ENCODE measurements at places on chromosomes 2 and 18.

DNA sequence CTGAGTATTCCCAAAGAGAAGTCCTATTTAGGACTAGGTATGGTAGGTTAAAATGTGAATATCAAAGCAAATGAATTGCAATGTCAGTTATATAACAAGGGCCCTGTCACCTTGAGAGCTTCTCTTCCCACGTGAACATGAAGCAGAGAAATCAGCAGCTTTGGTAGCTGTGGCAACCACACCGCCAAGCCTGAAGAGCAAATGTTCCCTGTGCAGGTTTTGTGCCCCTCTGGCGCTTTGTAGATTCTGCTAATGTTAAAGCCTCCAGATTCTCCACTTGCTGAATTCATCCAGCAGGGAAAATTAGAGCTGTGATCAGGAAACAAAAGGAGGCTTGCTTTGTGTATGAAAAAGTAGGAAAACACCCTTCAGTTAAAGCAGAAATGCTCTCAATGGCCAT lies 322.6 kb downstream of the RBM43 start:
- DNase-seq = no peak

- DNase-seq = no peak
These were observed 68.6 kb downstream of the EXOC6B start for GRCh38 chr2:72757177-72757775.

GRCh38 chr2:123163398-123163797 lies 861.7 kb upstream of the CNTNAP5 start:
- DNase-seq = no peak

- DNase-seq = no peak
These were observed 168.1 kb upstream of the ID2 start for GRCh38 chr2:8513601-8514273.

DNA sequence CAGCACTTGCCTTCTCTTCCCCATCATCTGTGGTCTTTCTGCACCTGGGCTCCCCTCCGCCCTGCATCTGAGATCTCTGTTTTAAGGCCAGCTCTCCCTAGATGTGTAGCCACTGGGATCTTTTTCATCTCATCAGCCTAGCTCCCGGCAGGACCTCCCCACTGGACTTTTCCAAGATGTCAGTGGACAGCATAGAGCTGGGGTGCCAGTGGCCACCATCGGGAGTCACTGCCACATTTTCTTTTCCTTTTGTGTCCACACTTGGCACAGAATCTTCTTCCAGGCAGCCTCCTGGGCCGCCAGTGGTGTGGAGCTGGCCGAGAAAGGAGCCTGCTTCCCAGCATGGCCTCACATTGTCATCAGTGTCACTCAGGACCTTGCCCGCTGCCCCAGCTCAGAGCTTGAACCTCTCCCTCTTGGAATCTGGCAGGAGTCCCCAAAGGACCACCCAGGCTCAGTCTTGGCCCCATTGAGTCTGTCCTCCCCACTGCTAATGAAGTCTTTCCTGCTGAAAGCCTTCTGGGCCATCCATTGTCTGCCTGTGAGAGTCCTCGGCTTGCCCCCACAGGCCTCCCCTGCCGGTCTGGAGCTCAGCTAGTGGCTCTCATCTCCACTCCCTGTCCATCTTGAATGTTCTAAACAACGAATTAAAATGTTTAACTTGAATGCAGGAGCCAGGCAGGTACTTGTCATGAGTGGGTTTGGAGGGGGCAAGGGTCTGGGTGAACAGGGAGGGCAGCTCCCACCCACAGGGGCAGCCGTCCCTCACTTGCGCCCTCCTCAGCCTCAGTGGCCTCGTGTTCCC lies 324.4 kb downstream of the GBX2 start:
- no peak for DNase-seq

- no peak for DNase-seq
These were observed 198.8 kb downstream of the IRS1 start for GRCh38 chr2:226600802-226601201.

DNA sequence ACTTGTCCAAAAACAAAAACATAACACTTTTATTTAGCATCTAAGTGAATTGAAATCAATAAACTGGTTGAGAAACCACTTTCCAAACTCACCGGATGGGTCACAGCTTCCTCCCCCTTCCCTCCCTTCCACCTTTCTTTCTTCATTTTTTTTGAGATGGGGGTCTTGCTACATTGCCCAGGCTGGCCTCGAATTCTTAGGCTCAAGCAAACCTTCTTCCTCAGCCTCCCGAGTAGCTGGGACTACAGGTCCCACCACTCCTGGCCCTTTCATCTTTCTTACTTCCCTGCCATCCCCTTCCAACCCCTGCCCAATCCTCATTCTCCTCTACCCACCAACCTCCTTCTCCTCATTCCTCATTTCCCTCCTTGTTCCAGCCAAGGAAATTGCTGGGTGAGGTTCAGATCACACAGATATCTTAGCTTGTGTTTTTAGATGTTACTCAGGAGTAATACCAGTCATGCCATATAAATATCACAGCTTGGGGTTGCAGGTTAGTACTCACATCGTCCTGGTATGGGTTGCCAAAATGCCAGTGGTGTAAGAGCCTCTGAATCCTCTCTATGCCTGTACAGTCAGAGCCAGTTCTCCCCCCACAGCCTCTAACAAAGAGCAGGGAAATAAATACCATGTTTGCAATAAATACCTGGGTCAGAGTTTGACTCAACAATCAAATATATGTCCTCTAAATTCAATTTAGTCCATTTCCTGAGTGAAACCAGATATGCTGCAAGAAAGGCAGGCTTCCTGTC lies 132.7 kb upstream of the NDUFV2 start:
- DNase-seq = no peak

DNA sequence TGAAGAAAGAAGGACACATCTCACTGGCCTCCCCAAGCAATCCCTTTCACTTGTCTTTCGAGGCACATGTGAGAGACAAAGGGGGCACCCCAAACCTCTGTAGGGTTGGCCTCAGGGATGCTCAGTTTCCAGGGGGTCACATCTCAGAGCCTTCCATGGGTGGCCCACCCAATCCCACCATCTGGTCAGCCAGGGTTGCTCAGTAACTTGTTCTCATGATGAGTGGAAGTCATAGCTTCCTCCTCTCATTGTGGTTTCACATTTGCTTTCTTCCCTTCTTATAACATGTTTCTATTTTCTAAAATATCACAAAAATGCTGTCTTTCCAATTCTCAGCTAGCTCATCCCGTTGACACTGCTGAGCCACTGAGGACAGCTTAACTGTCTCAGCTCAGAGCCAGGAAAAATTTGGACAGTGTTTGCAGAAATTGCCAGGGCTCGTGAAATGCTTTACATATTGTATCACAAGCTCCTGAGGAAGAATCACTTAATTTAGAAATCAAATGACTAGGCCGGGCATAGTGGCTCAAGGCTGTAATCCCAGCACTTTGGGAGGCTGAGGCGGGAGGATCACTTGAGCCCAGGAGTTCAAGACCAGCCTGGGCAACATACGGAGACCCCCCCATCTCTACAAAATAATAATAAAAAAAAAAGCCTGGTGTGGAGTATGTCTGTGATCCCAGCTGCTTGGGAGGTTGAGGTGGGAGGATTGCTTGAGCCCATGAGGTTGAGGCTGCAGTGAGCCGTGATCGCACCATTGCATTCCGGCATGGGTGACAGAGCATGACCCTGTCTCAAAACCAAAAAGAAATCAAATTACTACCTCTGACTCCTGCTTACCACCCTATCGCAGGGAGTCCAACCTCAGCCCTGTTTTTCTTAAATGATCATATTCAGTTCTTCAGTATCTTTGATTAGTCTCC lies 129.3 kb downstream of the PRKCE start:
- DNase-seq = no peak

- no peak for DNase-seq
These were observed 1100.8 kb downstream of the CNTNAP5 start for GRCh38 chr2:125125902-125126301.

DNA sequence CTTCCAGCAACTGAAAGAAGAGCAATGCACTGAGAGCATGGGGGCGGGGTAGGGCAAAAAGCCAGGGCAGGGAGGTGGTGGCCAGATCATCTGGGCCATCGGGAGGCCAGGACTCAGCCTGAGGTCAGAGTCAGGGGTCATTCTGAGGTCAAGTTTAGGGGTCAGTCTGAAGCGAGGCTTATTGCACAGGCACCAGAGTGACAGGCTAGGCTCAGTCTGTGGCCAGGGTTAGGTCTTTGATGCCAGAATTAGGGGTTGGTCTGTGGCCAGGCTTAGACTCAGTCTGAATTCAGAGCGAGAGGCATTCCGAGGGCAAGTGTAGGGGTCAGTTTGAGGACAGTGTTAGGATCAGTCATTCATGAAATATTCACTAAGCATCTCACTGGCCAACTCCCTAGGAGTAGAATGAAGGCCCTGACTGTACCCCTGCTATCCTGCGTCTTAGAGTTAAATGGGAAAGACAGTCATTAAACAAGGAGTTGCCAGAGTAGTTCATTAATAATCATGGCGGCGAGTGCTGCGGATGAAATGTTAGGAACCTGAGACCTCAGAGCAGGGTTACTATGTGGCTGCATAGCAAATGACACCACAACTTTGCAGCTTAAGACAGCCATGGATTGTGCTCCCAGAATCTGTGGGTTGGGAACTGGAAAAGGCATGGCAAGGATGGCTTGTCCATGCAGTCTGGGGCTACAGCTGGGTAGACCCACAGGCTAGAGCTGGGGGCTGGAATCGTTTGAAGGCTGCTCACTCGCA lies 198.7 kb downstream of the CYP26B1 start:
- no peak for DNase-seq

DNA sequence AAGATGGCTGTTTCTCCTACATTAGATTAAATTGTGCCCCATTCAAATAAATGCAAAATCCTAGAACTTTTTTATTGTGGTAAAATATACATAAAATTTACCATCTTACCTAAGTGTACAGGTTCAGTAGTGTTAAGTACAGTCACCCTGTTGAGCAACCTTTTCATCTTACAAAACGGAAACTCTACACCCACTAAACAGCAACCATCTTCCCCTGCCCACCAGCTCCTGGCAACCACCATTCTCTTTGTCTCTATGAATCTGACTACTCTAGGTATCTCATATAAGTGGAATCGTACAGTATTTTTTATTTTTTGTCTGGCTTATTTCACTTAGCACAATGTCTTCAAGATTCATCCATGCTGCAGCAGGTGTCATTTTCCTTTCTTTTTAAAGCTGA lies 53.0 kb downstream of the ASXL2 start:
- DNase-seq = no peak

DNA sequence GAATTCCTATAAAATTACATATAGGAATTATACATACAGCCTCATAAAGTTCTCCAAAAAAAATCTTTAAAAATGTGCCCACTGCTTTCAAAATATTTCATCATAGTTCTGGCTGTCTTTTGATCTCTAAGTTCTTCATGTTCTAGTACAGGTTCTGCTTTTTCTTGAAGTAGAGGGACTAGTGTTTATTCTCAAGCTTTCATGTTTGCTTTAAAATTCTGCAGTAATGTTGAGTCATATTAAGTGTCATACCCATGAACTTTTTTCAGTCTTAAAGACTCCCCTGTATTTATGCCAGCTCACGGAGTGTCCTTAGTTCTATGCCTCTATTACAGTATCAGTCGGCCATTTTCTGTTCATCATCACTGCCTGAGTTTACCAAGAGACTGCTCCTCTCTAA lies 54.8 kb upstream of the CCDC141 start:
- DNase-seq = no peak

DNA sequence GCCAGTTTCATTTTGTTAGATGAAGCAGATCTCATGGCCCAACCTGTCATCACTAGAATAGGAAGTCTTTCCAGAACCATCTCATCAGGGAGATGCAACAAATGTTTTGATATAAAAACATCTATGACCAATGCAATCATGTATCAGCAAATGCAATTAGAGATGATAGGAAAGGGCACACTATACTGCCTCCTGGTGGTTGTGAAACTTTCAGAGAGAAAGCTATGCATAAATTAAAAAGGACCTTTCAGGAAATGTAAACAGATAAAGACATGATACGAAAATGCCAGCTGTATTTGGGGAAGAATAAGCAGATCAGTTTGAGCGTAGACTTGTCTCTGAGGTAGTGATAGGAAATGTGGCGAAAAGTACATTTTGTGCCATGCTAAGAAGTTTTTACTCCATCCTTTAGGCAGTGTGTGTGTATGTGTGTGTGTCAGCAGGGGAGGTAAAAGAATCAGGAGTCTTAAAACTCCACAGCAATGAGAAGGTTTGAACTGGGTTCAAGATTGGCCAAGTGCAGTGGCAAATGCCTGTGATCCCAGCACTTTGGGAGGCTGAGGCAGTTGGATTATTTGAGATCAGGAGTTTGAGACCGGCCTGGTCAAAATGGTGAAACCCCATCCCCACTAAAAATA lies 479.3 kb downstream of the CPS1 start:
- no peak for DNase-seq

DNA sequence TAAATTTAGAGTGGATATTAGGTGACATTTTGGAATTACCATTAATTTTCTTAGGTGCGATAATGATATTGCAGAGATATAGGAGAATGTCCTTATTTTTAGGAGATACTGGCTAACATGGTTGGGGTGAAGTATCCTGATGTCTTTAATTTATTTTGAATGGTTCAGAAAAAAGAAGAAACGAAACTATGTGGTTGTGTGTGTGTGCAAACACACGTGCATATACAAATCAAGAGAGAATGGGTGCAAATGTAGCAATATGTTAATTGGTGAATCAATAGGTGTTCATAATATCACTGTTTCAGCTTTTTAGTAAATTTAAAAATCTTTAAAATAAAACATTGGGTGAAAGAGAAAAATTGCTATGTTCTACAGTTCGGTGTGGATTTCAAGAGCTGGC lies 140.9 kb downstream of the DIS3L2 start:
- no peak for DNase-seq

GRCh38 chr2:241961454-241961853 lies 91.9 kb downstream of the RTP5 start:
- DNase-seq = no peak

DNA sequence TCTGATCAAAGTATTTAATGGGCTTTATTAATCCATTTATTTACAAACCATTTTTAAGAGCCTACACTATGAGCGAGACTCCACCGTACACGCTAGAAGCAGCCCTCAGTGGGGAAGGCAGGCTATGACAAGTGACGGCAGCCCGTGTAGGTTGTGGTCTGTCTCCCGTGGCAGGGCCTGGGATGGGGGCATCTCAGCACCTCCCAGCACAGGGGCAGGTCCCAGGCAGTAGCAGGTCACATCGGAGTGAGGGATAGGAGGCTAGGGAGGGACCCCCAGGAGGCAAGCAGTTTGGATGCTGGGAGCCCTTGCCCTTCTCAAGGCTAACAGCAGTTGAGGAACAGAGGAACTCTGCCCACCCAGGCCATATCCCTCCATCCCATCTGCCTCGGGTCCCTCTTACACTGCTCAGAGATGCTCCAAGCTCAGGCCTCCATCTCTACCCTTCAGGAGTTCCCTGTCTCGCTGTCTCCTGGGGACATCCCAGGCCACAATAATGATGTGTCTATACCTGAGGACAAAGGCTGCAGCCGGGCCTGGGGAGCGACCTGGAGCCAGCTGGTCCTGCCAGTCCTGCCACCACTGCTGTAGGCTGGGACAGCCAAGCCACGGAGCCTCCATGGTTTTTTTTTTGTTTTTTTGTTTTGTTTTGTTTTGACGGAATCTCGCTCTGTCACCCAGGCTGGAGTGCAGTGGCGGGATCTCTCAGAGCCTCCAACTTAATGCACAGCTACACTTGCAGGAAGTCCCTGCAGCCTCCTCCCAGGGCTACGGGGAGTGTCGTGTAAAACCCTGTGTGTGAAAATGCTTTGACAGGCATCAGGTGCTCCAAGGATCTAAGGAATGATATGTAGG lies 92.0 kb downstream of the NDUFA10 start:
- no peak for DNase-seq

All from T-helper 1 cell (primary cell).